ENCODE measurements at places on chromosomes 7 and 10.

- DNase-seq, result no peak
These were observed 9.6 kb upstream of the NDUFB2 start for GRCh38 chr7:140686921-140687320.

DNA sequence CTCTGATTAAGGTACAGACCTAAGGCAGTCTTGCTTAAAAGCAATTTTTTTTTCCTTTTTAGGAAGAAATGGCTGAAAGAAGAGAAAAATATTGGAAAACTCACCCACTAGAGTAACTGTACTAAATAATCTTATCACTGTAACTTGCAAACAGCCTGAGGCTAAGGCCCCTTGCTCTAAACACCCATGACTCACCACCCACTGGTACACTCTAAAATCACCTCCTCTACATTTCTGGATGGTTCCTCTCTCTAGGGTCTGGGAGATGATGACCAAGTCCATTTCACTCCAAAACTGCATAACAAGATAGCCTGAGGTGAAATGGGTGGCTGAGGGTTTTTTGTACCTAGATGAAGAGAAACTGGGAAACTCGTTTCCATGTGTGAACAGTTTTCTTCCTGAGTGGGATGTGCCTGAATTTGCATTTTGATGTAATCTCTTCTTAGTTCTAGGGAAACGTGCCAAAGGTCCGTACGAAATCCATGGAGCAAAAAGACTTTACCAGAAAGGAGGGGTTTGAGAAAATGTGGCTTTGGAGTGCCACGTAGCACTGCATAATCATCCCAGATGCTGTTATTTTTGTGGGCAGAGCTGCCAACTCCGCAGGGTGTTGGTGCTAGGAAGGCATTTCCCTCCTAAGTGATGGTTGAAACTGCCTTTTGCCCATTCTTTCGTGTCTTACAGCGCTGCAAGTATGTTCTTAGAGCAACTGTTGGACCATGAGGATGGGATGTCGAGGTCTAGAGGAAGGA, 113.5 kb upstream of the C10orf90 start:
- no peak for DNase-seq

- no peak for DNase-seq
These were observed 43.3 kb upstream of the EZH2 start for GRCh38 chr7:148927123-148928045.

GRCh38 chr10:117175215-117175900, 21.9 kb upstream of the KCNK18 start:
- DNase-seq, result no peak

DNA sequence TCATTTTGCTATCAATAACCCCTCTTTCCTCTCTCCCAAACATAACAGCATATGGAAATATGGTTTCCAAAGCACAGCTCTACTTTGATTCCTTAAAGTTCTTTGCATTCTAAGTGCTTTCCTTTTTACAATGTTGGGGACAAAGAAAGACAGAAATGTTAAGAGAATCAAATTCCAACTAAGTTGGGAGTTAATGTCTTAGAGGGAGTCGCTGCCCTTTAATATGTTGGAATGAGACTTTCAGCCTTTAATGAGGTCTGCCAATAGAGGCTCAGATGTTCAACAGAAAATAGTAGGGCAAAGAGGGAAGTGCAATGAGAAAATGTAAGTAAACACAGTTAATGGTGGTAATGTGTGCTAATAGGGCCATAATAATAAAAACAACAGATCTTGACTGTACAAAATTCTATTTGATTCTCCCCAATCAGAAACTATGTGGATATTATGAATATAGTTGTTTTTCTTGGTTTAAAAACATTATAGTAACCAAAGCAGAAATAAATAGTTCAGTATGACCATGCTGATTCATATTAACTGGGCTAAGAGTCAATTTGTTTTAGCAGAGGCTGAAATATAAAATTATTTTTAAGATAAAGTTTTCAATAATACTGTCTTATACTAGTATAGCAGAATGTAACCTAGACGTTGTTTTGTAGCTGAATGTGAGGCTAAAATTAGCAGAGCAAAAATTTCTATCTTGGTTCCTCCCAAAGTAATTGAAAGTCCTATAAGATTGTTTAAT, 10.3 kb downstream of the HYCC1 start:
- no peak for DNase-seq

DNA sequence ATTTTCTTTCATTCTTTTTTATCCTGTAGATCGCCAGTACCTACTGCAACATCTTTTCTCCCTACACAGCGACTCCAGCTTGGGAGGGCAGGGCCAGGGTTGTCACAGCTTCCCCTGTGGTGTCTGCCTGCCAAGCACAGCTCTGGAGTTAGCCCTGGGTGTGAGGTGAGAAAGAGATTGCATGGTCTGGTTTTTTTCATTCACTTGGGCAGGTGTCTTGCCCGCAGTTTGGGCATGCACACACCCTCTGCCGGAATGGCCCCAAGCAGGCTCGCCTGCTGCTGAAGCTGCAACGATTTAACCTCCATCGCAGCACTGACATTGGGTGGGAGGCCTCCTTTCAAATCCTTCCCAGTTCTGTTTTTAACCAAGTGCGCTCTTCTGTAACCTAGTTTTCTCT, 132.8 kb downstream of the WNT2 start:
- no peak for DNase-seq

GRCh38 chr10:92816091-92816531, 32.2 kb upstream of the EXOC6 start:
- DNase-seq, result no peak

- DNase-seq, result no peak
These were observed 59.7 kb downstream of the ELFN1 start for GRCh38 chr7:1729773-1730172.

DNA sequence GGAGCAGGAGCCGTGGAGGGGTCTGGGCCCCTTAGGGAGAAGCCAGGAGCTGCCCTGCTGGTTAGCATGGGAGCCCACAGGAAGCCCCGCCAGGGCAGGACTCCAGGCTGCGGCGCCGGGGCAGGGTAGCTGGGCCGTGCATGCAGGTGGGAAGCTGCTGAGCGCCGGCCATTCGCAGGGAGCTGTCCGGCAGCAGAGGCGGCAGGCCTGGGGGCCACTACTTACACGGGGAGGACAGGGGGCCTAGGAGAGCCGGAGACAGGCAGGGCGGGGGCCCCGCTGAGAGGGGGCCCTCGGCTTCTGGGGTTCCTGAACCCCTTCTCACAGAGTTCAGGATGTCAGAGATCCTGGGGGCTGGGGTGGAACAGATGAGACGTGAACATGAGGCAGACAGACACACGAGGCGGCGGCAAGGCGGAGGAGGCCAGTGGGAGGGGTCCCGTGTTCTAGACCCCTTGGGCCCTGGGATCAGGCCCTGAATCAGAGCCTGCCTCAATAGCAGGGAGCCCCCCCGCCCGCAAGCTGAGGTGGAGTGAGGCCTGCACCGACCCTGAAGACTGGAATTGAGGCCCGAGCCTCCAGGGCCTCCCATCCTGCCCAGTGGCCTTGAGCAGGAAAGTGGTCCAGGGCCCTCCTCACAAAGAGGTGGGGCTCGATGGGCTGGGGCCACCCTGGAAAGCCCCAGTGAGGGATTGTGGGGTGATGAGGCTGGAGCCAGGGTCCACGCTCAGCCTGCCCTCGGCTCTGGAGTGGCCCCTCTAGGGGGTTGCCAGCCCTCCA, 28.0 kb downstream of the YKT6 start:
- no peak for DNase-seq

- DNase-seq, result no peak
These were observed 98.0 kb downstream of the KAT6B start for GRCh38 chr10:74924251-74924963.

GRCh38 chr10:132133449-132134240, 53.1 kb upstream of the DPYSL4 start:
- no peak for DNase-seq

DNA sequence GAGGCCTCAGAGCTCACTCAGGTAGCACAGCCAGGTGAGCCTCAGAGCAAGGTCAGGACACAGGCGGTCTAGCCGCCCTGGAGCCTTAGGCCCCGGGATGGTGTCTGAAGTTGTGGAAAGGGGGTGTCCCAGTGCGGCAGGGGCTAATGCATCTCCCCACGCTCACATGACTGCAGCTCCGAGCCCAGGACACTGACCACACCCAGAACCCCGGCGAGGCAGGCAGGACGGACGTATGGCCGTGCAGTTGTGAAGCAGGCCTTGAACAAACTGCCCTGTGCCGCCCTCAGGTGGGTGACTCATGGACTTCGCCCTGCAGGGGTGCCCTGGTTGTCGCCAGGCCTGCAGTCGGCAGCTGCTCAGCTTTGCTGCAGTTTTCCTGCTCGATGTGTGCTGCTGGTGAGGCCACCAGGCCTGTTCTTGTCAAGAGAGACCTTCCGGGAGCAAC, 5.0 kb upstream of the PRKAR1B start:
- no peak for DNase-seq

DNA sequence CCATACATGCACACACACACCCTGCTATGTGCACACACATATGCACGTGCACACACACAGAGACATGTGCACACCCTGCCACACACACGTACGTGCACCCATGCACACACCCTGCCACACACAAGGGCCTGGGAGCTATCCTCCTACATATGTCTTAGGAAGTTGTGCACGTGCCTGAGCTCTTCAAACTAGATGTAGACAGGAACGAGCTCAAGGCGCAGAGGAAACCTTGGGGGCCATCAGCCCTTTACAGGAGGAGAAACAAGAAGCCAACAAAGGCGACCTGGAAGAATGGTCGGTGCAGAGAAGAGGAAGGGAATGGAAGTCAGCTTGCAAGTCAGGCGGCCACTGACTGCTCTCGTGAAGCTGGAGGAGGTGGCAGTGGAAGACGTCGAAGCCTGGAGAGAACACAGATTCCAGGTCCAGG, 58.7 kb downstream of the AOC1 start:
- DNase-seq, result no peak

- DNase-seq, result no peak
These were observed 3.2 kb upstream of the JCAD start for GRCh38 chr10:30062582-30062981.

DNA sequence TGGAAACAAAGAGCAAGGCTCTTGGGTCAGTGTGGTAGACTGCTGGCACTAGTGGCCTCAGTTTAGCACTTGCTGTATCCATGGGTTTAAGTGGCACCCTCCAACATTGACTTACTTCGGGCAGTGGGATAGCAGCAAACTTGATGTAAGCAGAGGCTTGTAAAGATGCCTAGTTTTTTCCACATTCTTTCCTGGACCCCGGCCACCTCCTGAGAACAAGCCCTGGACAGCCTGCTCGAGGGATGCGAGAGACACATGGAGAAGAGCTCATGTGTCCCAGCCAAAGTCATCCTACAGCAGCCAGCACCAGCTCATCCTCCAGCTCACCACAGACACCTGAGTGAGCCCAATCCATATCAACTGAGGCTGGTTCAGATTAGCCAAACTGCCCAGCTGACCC, 142.7 kb upstream of the PCBD1 start:
- DNase-seq, result no peak

- DNase-seq, result no peak
These were observed 36.6 kb upstream of the ZMIZ2 start for GRCh38 chr7:44712012-44712411.

DNA sequence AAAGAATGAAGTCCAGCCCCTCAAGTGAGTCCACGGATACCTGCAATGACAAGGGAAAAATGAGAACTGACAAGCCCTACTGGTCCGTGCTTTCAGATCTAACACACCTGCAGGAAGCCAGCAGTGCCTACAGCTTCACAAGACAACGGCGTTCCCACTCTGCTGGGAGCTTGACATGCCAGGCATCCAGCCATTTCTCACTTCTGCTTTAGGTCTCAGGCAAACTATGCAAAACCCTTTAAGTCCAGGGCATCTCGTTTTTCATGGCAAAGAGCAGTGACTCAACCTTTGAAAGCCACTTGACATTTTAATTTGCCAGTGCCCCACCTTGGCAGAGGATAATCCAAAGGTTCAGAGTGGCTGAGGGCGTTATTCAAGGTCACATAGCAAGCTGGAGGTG, 49.1 kb upstream of the GPAM start:
- DNase-seq, result no peak

- DNase-seq, result no peak
These were observed at the start of gene SFTPD for GRCh38 chr10:79948976-79949722. TSS of gene SFTPD (minus strand) at chr10:79949105. CDS start at chr10:79946659, 2,446 bp downstream.

DNA sequence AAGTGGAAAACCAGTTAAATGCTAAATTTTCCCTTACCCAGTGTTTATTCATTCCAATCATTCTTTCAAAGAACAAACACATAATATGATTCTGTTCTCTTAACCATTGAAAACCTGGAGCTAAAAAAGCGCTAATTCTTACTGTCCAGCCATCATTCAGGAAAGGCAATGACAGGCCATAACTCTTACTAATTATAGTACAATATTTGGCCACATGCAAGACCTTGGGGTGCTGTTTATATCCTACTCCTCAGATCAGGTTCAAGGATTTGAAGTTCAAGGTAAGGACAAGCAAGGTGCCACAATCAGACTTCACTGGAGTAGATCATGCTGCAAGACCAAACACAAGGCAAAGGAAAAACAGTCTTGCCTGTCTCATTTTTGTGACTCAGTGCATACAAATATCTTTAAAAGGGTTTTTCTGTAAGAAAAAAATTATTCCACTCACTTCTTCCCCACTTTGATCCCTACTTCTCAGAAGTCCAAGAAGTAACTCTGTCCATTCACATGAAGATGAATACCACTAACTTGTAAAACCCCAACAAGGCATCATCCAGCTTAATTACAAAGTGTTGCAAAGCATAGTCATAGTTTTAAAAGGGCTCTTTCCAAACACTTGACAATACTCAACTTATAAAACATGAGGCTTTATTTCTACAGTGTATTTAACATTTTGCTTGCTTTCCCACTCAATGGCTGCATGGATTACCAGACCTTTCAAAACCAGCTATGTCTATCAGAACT, 153.0 kb downstream of the DOCK4 start:
- DNase-seq, result no peak

DNA sequence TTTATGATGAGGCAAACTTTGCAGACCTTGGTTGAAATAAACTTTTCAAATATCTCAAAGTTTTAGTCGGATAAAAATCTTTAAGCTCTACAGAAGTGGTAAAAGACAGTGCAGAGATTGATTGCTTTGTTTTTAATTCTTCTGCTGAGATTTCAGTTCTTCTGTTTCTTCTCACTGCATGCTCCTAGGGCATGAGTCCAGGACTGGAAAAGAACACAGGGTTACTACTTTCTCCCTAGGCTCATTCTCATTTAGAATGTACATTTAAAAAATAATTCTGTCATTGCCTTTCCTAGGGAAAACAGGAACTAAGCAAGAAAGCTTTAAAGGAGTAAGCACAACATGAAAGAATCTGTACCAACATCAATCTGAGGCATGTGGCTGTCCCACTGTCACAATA, 256.7 kb upstream of the DGKB start:
- no peak for DNase-seq

GRCh38 chr10:70558871-70559810, 43.4 kb downstream of the PRF1 start:
- DNase-seq, result peak; percentile 50

GRCh38 chr10:62850646-62851045, 34.5 kb upstream of the EGR2 start:
- no peak for DNase-seq

- no peak for DNase-seq
These were observed 128.8 kb upstream of the DNAJB12 start for GRCh38 chr10:72483471-72483870.

- no peak for DNase-seq
These were observed 12.0 kb downstream of the DENND10 start for GRCh38 chr10:119115926-119116325.

All from stimulated activated CD8-positive, alpha-beta memory T cell treated with anti-CD3 and anti-CD28 coated beads, Interleukin-4, amount 100 ng/mL, for 1 hour (primary cell).